ENCODE measurements at places on chromosomes 3 and 15.

GRCh38 chr15:80841541-80841940 lies 62.4 kb downstream of the CEMIP start:
- DNase-seq, result no peak

- DNase-seq, result no peak
These were observed 72.8 kb downstream of the UBE3A start for GRCh38 chr15:25366058-25366457.

DNA sequence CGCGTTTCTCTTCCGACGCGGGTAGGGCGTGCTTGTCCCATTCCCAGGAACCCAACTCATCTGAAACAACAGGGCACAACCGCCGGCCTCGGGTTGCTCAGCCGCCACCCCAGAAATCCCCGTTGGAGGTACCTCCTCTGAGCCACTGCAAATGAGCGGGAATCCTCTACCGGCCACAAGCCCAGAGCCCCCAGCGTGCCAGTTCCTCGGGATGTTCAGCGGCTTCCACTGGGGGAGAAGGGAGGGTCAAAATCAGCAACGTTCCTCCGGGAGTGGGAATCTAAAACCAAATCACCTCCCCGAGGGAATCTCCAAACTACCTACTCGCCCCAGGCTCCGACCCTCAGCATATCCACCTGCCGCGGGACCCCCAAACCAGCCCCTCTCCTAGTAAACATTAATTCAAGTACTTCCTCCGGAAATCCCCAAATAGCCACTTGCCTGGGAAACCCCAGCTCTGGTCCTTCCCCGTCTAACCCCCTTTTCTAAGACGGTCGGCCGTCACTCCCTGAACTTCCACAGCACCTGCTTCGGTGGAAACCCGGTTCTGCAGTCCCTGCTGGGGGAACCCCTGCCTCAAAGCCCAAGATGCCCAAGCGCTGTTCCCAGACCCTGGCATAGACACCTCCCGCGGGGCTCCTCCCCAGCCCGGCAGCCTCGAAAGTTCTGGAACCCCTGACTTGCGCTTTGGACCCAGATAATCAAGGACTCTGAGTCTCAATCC lies 887 bp downstream of the OXTR start:
- DNase-seq, result no peak

- DNase-seq, result no peak
These were observed 33.7 kb upstream of the IGF1R start for GRCh38 chr15:98614681-98615080.

- no peak for DNase-seq
These were observed 29.9 kb upstream of the LRRFIP2 start for GRCh38 chr3:37204314-37204713.

DNA sequence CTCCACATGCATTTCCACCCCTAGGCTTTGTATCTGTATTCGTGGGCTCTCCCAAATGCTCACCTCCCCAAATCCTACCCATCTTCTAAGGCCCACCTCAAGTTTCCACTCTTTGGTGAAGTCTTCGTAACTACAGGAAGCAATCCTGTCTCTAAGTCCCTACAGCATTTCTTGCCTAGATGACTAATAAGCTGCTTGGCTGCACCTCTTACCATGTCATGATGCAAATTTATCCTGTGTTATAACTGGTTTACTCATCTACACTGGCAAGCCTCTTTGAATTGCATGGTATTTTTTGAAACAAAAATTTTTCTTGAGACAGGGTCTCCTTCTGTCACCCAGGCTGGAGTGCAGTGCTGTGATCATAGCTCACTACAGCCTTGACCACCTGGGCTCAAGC lies 73.3 kb downstream of the SETMAR start:
- DNase-seq, result no peak

DNA sequence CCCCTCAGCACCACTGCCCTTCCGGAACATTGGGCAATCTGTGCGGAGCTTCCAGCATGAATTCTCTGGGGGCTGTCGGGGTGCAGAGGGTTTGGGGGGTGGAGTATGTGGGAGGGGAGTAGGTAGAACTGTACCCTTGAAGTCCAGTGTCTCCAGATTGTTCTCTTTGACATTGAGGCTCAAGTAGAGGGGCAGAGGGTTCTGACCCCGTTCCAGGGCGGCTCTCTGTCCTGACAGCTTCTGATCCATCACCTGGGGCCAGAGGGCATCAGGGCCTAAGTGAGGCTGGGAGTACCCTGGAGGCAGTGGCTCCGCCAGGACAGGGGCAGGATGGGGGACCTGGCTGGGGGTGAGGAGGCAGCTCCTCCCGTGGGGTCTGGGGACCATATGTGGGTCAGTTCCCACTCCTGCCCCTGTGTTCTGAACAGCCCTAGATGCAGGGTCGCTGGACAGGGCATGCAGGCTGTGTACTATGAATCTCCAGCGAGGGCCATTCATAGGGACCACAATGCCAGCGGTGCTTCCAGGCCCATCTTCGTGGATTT lies 22.1 kb downstream of the PLA2G4D start:
- DNase-seq, result no peak

DNA sequence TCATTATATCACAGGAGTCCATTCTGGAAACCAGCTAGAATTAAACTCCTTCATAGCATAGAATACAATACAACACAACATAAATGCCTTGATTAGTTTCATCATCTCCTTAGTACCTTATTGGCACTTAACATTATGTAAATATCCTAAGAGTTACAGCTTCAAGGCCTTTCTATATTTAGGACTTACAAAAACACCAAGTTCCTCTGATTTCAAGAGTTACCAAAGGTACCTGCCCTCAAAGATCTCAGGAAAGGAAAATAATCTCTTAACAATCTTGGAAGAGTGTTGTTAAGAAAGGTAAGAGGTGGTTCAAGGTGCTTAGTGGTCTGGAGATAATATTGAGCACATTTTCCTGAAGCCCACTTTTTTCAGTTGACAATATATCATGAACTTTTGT lies 477.7 kb downstream of the IGSF11 start:
- no peak for DNase-seq

All from T-helper 9 cell (primary cell).